ENCODE measurements at places on chromosomes 4 and X.
A peak's percentile ranks its signal among the peaks of the same experiment; 100 is the strongest.

DNA sequence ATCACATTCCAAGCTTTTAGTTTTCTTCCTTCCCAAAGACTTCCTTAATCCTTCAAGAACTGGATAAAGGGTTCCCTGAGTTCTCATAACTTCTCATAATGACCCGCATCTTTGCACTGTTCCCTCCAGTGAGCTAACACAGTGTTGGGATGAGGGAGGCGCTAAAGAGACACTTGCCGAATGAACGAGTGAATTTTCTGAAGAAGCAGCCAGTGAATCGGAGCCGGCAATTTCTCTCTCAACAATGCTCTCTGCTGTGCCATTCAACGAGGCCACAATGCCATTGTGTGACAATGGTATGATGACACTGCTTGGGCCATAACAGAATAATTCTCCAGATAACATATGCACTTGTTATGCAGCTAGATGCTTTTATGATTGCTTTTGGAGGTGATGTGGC is 51.4 kb upstream of the ZFP42 start:
- no peak for DNase-seq

GRCh38 chr4:1002131-1002630 is 9.0 kb upstream of the SLC26A1 start:
- DNase-seq, result no peak

DNA sequence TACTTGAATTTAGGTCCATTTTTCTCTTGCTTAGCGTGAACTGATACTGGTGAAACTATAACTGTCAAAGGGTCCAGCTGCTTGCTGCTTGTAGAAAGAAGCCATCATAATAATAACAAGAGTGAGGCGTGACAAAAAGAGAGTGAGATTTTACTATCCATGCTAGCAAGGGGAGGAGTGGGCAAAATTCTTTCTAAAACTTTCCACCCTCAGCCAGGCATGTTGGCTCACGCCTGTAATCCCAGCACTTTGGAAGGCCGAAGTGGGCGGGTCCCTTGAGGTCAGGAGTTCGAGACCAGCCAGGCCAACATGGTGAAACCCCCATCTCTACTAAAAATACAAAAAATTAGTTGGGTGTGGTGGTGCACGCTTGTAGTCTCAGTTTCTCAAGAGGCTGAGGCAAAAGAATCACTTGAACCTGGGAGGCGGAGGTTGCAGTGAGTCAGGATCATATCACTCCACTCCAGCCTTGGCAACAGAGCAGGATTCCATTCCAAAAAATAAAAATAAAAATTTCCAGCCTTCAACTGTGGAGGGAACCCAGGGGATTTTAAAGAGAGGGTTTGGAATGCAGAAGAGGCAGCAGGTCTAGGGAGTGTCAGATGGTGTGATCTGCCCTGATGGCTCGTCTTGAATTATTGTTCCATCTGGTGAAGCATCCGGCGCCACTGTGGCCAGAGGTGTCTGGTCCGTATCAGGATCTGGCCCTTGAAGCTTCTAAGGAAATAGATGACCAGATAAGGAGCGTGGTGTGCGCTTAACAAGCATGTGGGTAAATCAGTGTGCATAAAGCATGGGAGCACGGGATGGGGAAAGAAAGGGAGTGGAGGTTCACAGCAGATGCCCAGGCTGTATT is 51.8 kb downstream of the LRP2BP start:
- no peak for DNase-seq

DNA sequence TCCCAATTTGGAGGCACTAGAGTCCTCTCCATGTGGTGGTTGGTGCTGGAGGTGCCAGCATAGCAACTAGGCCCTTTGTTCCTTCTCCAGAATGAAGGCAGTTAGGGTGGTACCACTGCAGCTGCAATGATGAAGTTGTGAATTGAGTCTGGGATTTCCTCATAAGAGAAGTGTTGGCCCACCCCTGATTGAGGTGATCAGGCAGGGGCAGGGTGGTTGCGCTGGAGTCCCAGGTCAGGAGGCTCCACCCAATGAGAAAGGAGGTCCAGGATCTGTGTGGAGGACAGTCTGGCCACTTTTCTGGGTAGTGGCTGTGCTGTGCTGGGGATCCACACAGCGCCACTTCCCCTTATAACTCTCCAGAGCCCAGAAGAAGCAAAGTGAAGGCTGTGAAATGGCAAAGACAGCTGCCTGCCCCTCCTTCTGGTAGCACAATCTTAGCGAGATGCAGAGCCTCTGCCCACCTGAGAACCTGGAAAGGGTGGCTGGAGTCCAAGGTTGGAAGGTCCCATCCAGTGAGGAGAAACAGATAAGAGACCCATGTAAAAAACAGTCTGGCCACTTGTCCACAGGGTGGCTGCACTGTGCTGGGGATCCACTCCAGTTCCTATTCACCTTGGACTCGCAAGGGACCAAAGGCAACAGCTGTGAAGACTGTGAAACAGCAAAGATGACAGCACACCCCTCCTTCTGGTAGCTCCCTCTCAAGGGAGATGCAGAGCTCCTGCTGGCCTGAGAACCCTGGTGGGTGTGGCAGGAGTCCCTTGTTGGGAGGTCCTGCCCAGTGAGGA is 124.6 kb downstream of the RRAGB start:
- DNase-seq, result no peak

GRCh38 chrX:14956813-14957582 is 83.8 kb downstream of the MOSPD2 start:
- no peak for DNase-seq

DNA sequence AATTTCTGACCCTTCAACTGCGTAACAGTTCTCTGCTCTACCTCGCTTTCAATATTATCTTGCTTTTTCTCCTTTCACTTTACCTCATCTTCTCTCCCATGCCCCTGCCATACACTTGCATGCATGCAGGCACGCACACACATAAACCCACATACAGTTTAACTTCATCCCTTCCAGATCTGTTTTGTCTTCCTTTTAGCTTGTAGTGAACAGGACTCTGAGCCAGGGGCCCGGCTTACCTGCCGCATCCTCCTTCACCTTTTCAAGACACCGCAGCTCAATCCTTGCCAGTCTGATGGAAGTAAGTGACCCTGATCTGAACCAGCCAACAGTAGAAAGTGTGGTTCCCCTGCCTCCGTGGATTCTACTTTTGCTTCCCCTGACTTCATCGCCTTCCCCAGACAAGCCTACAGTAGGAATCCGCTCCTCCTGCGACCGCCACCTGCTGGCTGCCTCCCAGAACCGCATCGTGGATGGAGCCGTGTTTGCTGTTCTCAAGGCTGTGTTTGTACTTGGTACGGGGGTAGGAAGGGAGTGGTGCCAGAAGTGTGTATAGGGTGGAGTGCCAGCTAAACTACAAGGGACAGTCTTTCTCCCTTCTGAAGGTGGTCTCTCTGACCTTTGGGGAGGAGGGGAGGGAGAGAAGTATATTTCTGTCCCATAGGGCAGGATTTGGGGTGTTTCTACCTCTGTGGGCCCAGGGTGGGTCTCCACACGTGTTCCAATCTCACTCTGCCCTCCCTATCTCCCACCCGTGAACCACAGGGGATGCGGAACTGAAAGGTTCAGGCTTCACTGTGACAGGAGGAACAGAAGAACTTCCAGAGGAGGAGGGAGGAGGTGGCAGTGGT is 10.7 kb downstream of the MED12 start:
- DNase-seq, result no peak

DNA sequence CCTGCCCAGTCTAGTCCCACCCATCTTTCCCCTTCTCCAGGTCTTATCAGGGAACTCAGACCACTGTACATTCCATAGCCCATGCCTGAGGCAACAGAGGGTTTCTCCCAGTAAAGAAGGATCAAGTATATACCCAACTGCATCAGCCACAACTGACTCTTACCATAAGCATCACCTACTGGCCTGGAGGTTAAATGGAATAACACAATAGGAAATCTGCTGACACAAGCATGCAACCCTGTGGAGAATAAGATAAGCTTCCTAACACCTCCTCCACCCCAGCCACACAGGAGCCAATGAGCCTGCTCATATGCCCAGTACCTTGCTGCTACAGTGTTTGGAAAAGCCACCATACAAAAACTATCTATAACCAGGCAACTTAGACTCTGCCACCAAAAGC is 34.6 kb upstream of the PLK4 start:
- DNase-seq, result no peak

GRCh38 chr4:152289941-152290340 is 246.0 kb downstream of the FBXW7 start:
- DNase-seq, result no peak

- no peak for DNase-seq
Observed at GRCh38 chr4:14236359-14236758, 608.8 kb upstream of the BOD1L1 start.

- no peak for DNase-seq
Observed at GRCh38 chr4:136651278-136651667, 881.0 kb downstream of the PCDH18 start.

DNA sequence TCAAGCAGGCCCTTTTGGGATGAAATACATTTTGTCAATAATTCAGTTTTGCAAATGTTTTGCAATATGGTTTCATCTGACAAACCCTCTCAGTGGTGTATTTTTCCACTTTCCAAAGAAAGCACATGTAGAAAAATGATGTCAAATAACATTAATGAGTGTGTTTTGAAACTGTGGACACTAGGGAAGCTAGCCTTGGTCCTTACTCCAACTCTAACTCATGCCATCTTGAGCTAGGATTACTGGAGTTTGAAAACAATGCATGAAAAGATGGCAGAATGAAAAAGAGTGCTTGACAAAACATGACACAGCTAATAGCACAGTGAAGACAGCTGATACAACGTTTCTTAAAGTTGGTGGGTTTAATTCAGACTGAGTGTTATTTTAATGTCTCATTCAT is 41.4 kb downstream of the HAND2 start:
- no peak for DNase-seq

DNA sequence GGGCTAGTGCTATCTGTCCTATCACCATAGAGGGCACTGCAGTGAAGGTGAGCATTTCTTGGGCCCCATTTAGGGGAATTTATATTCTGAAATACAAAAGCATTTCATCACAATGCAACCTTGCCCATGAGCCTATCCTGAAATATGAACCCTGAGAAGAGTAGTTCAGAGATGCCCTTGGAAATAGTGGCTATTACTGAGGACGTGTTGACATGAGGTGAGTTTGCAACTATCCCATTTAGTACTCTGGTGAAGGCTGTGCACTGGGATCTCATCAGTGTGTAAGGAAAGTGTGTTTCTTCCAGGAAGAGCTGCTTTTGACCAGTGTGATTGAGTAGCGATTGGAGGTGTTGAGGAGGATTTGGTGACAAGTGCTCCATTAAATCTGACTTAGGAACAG is 149.3 kb upstream of the EOLA2 start:
- no peak for DNase-seq

DNA sequence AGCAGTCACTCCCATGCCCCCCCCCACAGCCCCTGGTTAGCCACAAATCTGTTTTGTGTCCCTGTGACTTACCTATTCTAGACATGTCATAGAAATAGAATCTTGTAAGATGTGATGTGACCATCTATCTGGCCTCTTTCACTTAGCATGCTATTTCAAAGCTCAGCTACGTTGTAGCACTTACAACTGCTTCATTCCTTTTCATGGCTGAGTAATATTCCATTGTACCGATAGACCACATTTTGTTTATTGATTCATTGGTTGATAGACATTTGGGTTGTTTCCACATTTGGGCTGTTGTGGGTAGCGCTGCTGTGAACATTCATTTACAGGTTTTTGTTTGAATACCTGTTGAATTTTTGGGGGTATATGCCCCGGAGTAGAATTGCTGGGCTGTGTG is 11.5 kb downstream of the NSG1 start:
- DNase-seq, result no peak

DNA sequence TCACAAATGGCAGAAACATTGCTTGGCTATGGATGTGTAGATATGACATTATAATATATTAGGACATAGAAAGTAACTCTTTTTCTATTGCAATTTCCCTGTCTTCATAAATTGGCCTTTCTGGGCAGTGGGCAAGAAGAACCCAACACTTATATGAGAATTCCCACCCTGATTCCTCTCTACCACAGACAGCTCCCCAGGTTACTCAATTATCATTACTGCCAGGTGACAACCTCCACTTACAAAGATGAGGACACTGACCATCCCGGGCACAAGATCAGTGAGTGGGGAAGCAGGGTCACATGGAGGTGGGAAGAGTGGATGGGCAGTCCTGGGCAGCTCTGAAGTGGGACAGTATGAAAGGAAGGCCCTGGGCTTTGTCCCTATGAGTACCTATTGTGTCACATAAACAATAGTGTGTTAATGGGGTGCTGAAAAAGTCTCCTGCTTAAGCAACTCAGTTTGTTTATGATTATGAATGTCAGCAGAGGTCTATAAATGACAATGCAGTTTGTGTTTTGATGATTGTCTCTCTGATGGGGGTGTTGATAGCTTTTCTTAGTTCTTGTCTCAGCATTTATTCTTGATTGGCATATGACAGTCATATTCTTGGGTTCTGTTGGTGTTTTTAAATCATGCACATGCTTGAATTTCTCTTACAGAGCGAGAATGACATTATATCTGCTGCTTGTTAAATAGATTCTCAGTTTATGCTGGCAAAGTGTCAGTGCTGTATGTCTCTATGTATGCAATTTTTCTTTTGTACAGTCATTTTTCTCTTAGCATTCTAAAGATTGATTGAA is 99.9 kb downstream of the SLIT2 start:
- DNase-seq, result no peak

GRCh38 chr4:156888762-156889161 is 82.8 kb downstream of the PDGFC start:
- DNase-seq, result no peak

DNA sequence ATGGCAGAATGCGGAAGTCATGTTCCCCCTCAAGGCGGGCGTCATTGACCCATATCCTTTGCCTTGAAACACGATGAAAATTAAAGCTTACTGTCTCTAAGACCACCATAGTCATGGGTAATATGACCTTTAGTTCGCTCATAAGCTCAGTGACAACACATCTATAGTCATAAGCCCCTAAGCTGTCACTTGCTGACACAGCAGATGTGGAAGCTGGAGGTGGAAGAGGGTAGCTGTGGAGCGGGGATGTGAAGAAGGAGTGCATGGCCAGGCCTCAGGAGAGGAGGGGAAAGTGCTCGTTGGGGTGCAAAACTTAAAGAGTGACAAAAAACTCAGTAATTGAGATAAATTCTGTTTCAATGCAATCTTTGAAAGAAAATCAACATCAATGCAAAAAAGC is 134.0 kb upstream of the PDLIM3 start:
- no peak for DNase-seq

DNA sequence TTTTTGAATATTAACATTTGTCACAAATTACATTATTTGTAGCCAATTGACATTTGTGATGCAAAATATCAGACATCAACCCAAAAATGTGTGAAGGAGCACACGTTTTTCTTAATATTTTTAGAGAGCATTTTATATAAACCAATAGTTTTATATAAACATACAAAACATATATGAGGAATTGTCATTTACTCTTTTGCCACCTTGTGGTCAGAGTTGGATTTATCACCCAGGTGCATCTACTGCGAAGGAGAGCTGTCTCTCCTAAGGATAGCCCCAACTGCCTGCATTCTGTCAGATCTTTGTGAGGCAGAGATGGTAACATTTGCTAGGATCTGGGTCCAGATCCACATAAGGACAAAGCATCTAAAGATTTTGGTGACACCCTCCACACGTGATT is 2.5 kb upstream of the USP27X start:
- DNase-seq, result no peak

GRCh38 chr4:13527192-13527980 is 16.9 kb downstream of the NKX3-2 start:
- peak; percentile 49 for DNase-seq

GRCh38 chr4:134260126-134260525 is 58.5 kb upstream of the PABPC4L start:
- DNase-seq, result no peak

GRCh38 chrX:81280148-81280547 is 78.2 kb downstream of the SH3BGRL start:
- DNase-seq, result no peak

- DNase-seq, result no peak
Observed at GRCh38 chr4:10577018-10577417, 107.5 kb downstream of the CLNK start.

- no peak for DNase-seq
Observed at GRCh38 chr4:986879-987623, at the start of gene IDUA. IDUA (plus strand) TSS chr4:987044; CDS start chr4:987085, 41 bp downstream.

- DNase-seq, result no peak
Observed at GRCh38 chr4:7774301-7775294, 165.1 kb downstream of the AFAP1 start.
